GM20000 (cell line): ENCODE measurements at places on chromosomes 11 and 22.

DNA sequence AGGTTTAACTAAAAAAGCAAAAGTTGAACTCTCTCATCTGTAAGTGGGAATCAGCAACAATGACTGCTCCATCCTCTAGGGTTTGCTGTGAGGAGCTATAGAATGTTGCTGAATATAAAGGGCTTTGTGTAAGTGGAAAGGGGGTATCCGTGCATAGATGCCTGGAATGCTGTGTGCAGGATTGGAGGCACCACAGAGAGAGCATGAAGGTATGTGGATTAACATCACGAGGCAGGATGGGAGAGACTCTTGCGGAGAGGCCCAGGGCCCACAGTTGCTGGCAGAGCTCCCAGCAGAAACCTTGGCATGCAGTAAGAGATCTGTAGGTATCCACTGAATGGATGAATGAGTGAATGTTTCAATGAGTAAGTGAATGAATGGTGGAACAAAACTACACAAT lies 298.7 kb upstream of the DDI1 start:
- no peak for DNase-seq

GRCh38 chr22:23837496-23837859 lies 1.3 kb downstream of the DERL3 start:
- no peak for DNase-seq

GRCh38 chr11:15859411-15859810 lies 496.9 kb downstream of the SOX6 start:
- no peak for DNase-seq

DNA sequence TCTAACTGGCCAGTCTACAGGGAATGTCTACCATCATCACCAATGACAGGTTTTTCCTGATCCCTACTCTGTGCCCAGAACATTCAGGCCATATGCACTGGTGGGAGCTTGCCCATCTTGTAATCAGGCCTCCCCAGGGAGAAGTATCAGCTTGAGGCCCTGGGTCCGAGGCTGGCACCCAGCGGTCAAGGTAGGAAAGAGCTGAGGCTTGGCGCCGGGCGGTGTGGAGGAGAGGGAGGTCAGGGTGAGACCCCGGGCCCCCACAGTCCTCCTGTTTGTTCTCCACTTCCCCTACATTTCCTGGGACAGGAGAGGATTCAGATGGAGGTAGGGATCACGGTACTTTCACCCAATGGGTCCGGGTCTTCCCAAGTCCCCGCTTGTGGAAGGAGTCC lies 15.5 kb downstream of the TSKU start:
- DNase-seq = no peak

DNA sequence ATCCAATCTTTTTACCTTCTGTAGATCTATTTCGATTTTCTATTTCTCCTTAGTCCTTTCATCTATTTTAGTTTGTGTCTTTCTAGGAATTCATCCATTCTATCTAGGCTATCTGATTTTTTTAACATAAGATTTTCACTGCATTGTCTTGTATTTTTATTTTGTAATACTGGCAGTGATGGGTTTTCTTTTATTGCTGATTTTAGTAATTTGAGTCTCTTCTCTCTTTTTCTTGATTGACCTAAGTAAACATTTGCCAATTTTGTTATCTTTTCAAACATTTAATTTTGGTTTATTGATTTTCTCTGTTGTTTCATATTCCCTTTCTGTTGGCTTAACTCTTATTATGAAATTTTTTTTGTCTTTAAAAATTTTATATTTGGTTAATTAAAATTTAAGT lies 107.4 kb upstream of the SERPIND1 start:
- DNase-seq = no peak
